Mesenteric fat pad (tissue), 1 donor: ENCODE measurements at places on chromosomes 1 and 21. TPM values are rescaled to one million over a fixed set of nuclear protein-coding genes. Genes with fewer than 3 reads are reported as not detected.

- DNase-seq = no peak
Measured at GRCh38 chr1:205315008-205315618, 6.4 kb downstream of the NUAK2 start.

GRCh38 chr21:26736449-26736848 lies 108.8 kb downstream of the ADAMTS1 start:
- no peak for DNase-seq

DNA sequence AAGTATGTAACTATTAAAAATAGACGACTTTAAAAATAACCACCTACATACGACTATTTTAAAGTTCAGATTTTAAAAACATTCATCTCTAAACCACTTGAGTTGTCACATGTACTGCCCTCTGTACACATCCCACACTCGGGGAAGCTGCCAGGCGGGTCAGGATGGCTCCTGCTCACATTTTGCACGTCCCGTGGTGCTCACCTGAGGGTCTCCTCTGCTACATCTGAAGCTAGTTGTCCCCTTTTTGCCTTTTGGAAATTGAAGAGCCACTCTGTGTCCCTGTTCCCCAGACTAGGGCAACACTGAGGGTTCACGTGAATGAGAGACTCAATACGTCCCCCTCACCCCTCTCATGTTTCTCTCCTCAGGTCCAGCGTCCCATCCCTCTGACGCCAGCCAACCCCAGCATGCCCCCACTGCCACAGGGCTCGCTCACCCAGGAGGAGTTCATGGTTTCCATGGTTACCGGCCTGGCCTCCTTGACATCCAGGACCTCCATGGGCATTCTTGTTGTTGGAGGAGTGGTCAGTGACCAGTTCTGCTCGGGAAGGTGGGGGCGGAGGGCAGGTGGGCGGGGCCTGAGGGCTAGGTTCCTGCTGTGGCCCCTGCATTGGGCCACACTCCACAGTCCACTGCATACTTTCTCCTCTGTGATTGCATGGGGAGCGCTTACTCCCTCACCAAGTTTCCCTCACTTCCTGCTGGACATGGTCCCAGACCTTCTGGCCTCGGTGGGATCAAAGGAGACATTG lies 13.0 kb upstream of the MIIP start:
- DNase-seq = no peak

GRCh38 chr1:207051191-207051943 lies at the start of gene YOD1:
YOD1 (minus strand) TSS chr1:207051208; CDS start chr1:207051030, 178 bp downstream.
- no peak for DNase-seq

DNA sequence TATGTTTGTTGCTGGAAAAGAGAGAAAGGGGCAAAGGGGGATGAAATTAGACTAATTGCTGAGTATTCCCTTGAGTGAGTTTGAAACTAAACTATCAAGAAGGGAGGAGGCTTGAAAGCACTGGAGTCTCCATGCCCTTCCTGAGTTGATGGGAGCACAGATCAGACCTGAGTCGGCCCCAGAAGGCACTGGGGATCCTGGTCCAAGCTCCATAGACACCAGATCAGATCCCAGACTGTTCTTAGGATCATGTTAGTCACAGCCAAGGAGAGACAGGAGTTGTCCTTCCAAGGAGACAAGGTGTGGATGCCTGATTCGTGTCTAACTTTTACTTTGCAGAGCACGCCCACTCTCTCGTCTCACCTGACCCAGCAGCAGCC lies 152.3 kb downstream of the NR5A2 start:
- DNase-seq = no peak

RUNX3 gene
- 3.4 TPM for total RNA-seq

- DNase-seq = peak; percentile 78
Measured at GRCh38 chr1:178945763-178946266, 74.9 kb upstream of the ANGPTL1 start.

C1orf56 gene
- total RNA-seq = 5.4 TPM

GRCh38 chr1:116904791-116905320 lies 4.9 kb upstream of the PTGFRN start:
- DNase-seq = no peak

GRCh38 chr1:941588-942383 lies 17.3 kb downstream of the NOC2L start:
- DNase-seq = no peak

- no peak for DNase-seq
Measured at GRCh38 chr1:152165286-152166077, 6.5 kb upstream of the RPTN start.

DNA sequence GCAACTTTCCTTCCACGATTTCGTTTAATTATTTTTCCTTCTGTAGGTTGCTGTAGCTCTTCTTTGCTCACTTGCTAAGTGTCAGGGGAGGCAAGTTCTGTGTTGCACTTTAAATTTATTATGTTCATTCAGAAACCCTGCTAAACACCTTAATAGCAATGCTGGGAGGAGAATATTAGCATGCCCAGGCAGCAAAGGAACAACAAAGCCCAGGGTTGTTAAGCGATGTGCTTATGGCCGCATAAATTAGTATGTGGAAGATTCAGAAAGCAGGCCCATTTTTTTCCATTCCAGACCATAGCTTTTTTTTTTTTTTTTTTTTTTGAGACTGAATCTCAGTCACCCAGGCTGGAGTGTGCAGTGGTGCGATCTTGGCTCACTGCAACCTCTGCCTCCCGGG lies 151.3 kb downstream of the BACH1 start:
- no peak for DNase-seq

SLFNL1 gene
- 0.22 TPM for total RNA-seq

DNA sequence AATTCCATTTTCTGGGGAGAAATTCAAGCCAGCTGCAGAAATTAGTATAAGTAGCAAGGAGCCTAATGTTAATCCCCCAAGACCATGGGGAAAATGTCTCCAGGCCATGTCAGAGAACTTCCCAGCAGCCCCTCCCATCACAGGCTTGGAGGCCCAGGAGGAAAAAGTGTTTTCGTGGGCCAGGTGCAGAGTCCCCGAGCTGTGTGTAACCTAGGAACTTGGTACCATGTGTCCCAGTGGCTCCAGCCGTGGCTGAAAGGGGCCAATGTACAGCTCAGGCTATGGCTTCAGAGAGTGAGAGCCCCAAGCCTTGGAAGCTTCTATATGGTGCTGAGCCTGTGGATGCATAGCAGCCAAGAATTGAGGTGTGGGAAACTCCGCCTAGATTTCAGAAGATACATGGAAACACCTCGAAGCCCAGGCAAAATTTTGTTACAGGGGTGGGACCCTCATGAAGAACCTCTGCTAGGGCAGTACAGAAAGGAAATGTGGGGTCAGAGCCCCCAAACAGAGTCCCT lies 286.3 kb downstream of the MATN1 start:
- no peak for DNase-seq

DNA sequence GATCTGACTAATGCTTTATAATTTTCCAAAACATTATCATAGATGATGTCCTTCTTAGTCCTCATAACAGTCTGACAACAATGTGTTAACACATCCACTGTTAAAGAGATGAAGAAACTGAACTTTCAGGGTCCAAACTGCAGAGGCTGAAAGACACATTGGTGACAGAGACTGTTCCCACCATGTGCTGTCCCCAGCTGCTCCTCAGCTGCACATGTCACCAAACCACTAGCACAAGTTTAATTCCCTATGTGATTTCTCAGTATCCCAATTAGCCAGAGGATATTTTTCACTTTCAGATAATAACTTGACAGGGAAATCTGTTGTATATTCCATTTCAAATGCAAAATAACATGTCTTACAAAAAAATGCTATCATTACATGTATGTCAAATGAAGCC lies 24.6 kb downstream of the LAMC2 start:
- no peak for DNase-seq

DNA sequence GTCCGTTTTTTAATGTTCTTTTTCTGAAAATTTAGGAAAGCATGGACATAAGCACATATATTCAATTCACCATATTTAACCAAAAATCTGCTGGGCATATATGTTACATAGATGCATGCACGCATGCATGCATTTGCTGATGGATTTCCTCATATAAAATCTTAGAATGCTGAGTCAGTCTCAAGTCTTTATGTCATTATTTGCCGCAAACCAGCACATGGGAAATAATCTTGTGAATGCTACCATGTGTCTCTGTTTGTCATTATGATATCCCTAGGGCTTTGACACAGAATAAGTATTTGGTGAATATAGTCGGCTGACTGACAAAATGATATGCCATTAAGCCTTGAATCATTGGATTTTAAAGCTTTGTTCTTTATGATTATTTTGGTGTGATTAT lies 776.5 kb downstream of the KCNT2 start:
- DNase-seq = no peak

SLAMF8 gene
- total RNA-seq = 11.3 TPM

DNA sequence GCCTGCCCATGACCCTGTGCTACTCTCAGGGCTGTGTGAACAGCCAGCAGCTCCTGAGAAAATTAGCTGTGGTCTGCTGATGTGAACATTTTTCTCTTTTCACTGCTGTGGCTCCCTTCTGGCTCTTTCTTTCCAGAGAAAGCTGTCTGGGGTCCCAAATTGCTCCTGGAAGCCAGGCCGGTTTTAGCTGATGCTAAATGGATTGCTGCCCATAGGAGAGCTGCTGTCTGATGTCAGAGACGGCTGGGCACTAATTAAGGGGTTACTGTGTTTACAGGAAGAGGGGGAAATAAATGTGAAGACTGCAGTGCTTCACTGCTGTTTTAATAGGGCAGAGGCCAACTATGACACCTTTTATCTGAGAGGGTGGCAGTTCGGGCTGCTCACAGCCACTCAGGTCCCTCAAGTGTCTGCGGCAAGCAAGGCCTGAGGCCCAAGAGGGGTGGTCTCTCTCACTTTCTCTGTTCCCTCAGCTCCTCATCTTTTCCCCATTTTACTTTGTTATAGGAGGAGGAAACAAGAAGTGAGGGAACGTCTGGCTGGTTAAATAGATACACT lies 106.0 kb upstream of the GNG12 start:
- DNase-seq = no peak

DNA sequence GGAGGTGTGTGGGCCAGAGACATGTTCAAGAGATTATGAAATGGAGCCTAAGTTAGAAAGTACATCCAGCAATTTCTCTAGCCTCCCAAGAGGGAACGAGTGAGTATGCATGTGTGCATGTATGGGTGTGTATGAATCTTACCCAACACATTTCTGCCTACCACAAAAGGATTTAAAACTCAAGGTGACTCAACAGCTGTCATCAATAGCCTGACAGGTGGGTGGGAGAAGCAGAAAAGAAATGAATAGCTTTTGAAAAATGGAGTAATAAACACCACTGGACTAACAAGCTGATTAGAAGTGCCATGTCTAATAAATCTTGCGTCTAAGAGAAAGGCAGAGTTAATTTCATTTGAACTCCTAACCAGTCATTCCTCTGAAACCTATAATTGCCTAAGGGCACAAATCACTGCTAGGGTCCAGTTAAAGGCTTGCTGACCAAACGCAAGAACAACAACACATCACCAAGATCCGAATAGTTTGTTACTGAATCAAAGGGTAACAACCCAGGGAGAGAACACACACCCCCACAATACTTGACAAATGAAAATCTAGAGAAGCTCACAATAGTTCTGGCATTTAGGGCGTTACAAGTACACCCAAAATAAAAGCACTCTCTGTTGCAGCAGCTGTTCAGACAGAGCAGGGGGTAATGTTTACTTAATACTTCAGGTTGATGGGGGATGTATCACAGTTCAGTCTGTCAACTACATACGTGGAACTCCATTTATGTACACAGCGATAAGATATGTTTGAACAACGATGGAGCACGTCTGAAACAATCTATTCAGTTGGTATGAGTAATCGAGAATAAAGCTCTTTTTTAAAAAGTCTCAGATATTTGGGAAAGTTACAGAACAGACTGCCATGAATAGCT lies 1.4 kb downstream of the KIAA0319L start:
- DNase-seq = no peak

CTXND2 gene
- total RNA-seq = not detected

DNA sequence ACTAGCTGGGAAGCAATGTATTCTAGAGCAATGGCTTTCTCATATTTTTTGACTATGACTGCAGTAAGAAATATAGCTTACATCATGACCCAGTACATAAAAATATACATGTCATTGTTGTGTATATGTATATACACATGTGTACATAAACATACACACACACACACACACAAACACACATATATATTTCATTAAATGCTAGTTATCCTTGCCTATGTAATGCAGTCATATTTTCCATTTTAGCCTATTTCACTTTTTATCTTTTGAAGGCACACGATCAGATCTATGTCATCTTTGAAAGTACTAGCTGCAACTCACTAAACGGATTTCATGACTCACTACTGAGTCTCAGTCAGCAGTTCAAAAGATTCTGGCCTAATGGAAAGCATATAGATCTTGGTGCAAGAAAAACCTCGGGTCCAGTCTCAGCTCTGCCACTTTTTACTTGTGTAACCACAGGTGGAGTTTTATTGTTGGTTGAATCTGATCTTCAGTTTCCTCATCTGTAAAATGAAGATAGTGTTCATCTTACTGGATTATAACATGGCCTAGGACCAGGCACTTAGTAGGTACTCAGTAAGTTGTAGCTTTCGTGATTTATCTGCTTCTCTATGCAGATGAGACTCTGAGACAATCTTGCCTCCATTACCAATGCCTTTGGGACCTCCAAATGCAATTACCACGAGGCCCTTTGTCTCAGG lies 325.6 kb downstream of the RRAGC start:
- DNase-seq = no peak

DNA sequence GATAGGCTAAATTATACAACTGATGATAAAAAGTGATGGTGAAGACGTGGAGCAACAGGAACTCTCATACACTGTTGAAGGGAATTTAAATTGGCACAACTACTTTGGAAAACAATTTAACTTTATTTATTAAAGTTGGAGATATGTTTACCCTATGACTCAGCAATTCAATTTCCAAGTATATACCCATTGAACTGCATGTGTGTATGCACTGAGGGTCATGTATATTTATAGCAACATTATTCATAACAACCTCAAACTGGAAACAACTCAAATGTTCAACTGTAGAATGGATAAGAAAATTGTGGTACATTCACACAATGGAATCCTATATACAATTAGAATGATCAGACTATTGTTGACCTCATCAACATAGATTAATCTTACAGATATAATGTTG lies 16.5 kb upstream of the BCAS2 start:
- DNase-seq = no peak

- DNase-seq = no peak
Measured at GRCh38 chr1:85576266-85576641, 4.3 kb upstream of the CCN1 start.

- DNase-seq = no peak
Measured at GRCh38 chr1:167082511-167083027, 7.6 kb downstream of the GPA33 start.

- no peak for DNase-seq
Measured at GRCh38 chr1:93219443-93219842, 38.9 kb downstream of the CCDC18 start.

- no peak for DNase-seq
Measured at GRCh38 chr1:52662645-52663313, 29.8 kb downstream of the SHISAL2A start.

- DNase-seq = no peak
Measured at GRCh38 chr1:116299248-116299647, 73.8 kb upstream of the ATP1A1 start.

- DNase-seq = no peak
Measured at GRCh38 chr1:178646821-178647220, 78.2 kb upstream of the RALGPS2 start.

CD5L gene
- not detected for total RNA-seq

CD101 gene
- 1.5 TPM for total RNA-seq

SAMD13 gene
- 0.61 TPM for total RNA-seq
